ENCODE measurements at places on chromosomes 5 and 9. TPM values are rescaled to one million over a fixed set of nuclear protein-coding genes. Genes with fewer than 3 reads are reported as not detected.

Gene ANKRD34B
- total RNA-seq, result 0.77 TPM

Gene ENHO
- 21.3 TPM for total RNA-seq

Gene PCDHGB6
- 22.1 TPM for total RNA-seq

Gene SLC6A3
- total RNA-seq, result 0.32 TPM

Gene PROB1
- total RNA-seq, result 0.67 TPM

Gene GABRA1
- not detected for total RNA-seq

Gene KCTD16
- total RNA-seq, result 1.1 TPM

Gene KCNMB1
- total RNA-seq, result not detected

Gene NR4A3
- total RNA-seq, result 0.26 TPM

Gene HTR4
- not detected for total RNA-seq

Gene IL31RA
- not detected for total RNA-seq

Gene NKD2
- 3.2 TPM for total RNA-seq

Gene TMEM232
- 5.2 TPM for total RNA-seq

Gene TMEFF1
- total RNA-seq, result 103 TPM

Gene C5orf63
- 1.5 TPM for total RNA-seq

Gene CDH6
- total RNA-seq, result 18.0 TPM

Gene CANX
- 301 TPM for total RNA-seq

Gene KCNT1
- total RNA-seq, result not detected

Gene SCGB3A1
- total RNA-seq, result not detected

Gene FAM81B
- total RNA-seq, result not detected

Gene CD180
- total RNA-seq, result not detected

Gene ANKRD31
- 0.74 TPM for total RNA-seq

Gene SOHLH1
- total RNA-seq, result not detected

Gene EIF4E1B
- total RNA-seq, result 0.68 TPM

Gene LCP2
- not detected for total RNA-seq

Gene C9
- total RNA-seq, result not detected

Gene LAMC3
- total RNA-seq, result not detected

Gene GARIN3
- not detected for total RNA-seq
